ENCODE measurements at places on chromosomes 1 and 21. TPM values are rescaled to one million over a fixed set of nuclear protein-coding genes. Genes with fewer than 3 reads are reported as not detected.

GRCh38 chr1:89574621-89575020 is 50.0 kb downstream of the LRRC8B start:
- no peak for DNase-seq

- DNase-seq = no peak
Observed at GRCh38 chr1:183814121-183814681, 9.3 kb downstream of the RGL1 start.

DNA sequence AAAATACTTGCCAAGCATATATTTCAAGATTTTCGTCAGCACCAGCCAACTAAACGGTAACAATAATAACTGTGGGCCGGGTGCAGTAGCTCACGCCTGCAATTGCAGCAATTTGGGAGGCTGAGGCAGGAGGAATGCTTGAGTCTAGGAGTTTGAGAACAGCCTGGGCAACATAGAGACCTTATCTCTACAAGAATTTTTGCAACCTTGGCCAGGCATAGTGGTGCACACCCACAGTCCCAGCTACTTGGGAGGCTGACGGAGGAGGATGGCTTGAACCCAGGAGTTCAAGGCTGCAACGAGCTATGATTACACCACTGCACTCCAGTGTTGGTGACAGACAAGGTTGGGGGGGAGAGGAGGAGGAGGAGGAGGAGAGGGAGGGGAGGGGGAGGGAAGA is 145.0 kb upstream of the TIAM1 start:
- DNase-seq = no peak

DNA sequence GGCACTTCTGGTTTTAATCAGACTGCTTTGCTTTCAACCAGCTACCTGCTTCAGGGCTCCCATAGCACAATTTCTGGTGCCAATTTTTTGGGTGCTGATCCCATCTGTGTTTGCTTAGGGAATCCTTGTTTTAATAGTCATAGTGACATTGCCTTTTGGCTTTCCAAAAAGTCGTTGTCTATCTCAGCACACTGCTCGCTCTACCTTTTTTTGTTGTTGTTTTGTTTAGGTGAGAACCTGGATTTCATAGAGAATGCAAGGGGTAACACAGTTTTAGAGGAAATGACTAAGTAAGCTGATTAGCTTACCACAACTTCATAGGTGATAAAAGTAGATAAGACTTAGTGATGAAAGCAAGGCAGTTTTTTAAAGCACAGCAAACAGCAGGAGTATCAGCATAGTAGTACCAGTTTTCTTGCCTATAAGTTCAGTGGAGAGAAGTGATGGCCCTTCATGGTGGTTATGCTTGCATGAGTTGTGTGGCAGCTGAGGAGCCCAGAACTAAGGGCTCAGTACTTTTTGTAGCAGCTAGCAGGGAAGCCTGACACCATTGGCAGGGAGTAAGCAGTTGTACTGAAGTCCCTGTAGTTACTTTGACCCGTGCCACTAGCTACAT is 31.3 kb downstream of the NEK7 start:
- DNase-seq = no peak

- DNase-seq = no peak
Observed at GRCh38 chr21:30943920-30944319, 62.5 kb upstream of the KRTAP11-1 start.

DNA sequence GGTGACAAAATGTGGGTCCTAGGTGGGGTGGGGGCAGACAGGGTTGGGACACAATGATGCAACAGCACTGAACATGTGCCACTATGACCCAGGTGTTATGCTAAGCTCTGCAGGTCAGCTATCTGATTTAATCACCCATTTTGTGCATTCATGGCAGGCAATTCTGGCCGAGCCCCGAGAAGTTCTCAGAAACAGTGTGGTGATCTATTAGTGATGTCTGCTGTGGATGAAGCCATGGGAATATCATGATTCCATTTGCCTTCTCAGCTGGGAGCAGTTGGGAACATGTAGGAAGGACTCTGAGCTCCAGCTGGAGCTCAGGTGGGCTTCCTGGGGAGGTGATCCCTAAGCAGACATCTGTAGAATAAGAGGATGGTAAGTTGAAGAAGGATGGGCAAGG is 194.0 kb upstream of the POU3F1 start:
- DNase-seq = no peak

- no peak for DNase-seq
Observed at GRCh38 chr1:36248250-36248894, 24.1 kb downstream of the THRAP3 start.

DNA sequence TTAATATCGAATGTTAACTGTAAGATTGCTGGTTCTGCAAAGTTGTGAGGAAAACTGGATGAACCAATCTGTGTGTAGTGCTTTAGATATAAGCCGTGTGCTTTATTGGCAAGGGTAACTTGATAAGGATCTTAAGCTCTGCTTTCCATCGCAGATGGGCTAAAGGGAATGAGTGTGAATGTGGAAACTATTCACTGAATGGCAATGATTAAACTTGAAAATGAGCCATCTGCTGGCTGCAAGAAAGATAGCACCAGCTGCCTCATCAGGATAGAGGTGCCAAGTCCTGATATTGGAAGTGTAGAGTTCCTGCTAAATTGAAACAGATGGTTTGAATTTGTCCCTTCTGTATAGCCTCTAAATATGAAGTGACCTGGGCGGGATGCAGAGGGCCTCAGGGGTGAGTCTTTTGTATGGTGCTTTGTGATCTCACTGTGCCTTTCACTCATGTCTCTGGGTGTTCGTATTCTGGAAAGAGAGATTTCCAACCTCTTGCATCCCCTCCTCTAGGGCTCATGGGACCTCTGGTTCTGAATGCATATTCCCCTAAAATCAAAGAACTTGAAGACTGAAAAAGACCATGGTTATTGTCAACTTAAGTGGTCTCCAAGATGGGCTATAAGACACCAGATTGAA is 9.2 kb downstream of the FCRL3 start:
- DNase-seq = no peak

GRCh38 chr1:230065161-230065560 is 1.9 kb upstream of the GALNT2 start:
- DNase-seq = no peak

GRCh38 chr1:157438146-157438545 is 114.2 kb downstream of the FCRL5 start:
- DNase-seq = no peak

CZIB gene
- 46.7 TPM for total RNA-seq

ALPL gene
- total RNA-seq = not detected

KIRREL1 gene
- not detected for total RNA-seq
